ENCODE measurements at places on chromosomes 2 and 18.

DNA sequence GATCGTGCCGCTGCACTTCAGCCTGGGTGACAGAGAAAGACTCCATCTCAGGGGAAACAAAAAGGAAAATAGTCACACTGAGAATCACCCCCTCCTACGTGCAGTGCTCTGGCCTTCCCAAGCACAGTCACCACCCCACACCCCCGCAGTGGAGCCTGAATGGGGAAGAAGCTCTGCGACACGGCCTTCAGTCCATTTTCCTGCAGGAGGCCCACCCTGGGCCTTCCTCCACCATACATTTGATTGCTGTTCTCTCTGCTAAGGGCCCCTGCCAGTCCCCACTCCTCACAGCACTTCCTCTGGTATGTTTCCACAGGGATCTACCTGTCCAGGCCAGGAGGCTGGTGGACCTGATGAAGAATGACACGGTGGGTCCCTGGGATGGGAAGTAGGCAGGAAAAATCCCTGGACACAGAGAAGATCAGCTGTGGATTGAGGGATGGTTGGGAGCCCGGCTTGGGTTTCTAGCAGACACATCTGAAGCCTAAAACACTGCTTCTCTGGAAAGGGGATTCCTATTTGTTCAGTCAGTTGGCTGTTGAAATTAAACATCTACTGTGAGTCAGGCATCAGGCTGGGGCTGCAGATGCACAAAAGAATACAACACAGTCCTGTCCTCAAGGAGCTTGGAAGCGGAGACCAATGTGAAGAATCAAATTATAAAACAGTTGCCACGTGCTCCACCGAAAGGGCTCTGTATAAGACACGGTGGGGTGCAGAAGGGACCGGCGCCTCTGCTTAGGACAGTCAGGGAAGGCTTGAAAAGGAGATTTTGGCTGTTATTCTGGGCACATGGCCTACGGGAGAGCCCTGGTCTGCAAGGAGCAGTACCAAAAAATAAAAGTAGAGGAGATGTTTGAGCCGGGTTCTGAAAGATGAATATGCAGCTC is 82.2 kb downstream of the PLB1 start:
- DNase-seq = no peak

- no peak for DNase-seq
Observed at GRCh38 chr18:31880186-31880898, 62.6 kb downstream of the TRAPPC8 start.

GRCh38 chr2:100036026-100036425 is 106.4 kb downstream of the AFF3 start:
- DNase-seq = no peak

DNA sequence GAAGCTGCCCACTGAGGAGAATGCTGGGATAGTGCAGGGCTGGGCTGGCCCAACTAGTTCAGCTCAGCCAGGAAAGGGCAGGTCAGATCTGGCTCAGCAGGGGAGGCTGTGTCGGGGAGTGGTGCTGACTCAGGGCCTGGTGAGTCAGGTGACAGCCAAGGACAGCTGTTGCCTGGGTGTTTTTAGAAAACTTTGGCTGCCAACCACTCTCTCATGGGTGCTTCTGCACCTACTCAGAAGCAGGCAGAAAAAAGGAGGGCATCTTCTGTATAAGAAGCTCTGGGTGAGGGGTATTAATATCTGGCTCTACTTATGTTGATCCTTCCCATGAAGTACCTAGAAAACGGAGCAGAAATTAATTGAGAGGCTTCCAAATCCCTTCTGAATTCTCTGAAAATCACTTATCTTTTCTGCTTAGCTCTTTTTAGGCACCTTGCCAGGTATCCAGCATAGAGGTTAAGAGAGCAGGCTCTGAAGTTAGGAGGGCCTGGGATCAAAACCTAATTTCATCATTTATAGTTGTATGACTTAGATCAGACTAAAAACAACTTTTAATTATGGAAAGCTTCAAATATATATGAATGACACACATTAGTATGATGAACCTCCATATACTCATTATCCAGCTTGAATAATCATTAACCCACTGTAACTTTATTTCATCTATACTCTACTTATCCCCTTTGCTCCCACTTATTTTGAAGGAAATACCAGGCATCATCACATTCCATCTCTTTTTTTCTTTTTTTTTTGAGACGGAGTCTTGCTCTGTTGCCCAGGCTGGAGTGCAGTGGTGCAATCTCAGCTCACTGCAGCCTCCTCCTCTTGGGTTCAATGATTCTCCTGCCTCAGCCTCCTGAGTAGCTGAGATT is 15.5 kb upstream of the RAB10 start:
- no peak for DNase-seq

DNA sequence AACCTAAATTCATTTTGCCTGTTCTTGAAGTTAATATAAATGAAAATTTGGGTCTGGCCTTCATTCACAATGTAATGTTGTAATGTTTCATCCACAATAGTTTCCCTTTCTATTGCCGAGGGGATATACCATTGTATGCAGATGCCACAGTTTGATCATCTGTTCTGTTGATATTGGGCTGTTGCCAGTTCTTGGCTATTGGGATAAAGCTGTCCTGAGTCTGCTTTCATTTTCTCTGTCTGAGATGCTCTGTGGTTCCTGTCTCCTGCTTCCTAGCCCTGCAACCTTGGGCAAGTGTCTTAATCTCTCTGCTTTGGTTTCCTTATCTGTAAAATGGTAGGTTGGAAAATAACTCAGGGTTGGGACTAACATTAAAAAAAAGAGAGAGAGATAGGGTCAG is 25.2 kb downstream of the B3GNT2 start:
- DNase-seq = no peak

- no peak for DNase-seq
Observed at GRCh38 chr2:63721082-63721424, 120.6 kb upstream of the UGP2 start.

GRCh38 chr2:5697562-5697961 is 5.4 kb downstream of the SOX11 start:
- DNase-seq = no peak

- no peak for DNase-seq
Observed at GRCh38 chr18:36372903-36373311, 75.4 kb downstream of the FHOD3 start.

DNA sequence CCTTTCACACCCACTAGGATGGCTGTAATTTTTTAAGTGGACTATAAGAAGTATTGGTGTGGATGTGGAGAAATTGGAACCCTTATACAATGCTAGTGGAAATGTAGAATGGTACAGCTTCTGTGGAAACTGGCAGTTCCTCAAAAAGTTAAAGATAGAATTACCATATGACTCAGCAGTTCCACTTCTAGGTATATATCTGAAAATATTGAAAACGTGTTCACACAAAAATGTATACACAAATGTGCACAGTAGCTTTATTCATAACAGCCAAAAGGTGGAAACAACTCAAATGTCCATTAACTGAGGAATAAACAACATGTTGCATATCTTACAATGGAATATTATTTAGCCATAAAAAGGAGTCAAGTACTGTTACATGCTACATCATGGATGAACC is 17.7 kb downstream of the TANK start:
- no peak for DNase-seq
